H54 (cell line): ENCODE measurements at places on chromosomes 5 and 9.

GRCh38 chr9:2257248-2257929, 242.2 kb downstream of the SMARCA2 start:
- DNase-seq: no peak

GRCh38 chr5:143582176-143582575, 178.7 kb upstream of the NR3C1 start:
- no peak for DNase-seq

GRCh38 chr9:114731701-114732100, 49.7 kb upstream of the TEX48 start:
- no peak for DNase-seq

GRCh38 chr9:138112090-138112748, 234.6 kb downstream of the CACNA1B start:
- no peak for DNase-seq

GRCh38 chr5:60352992-60353599, 346.9 kb downstream of the DEPDC1B start:
- no peak for DNase-seq

GRCh38 chr5:156798201-156798600, 51.9 kb upstream of the PPP1R2B start:
- no peak for DNase-seq

- no peak for DNase-seq
Measured at GRCh38 chr5:1436036-1436435, 9.2 kb downstream of the SLC6A3 start.

- DNase-seq: no peak
Measured at GRCh38 chr5:133831491-133832224, 136.8 kb downstream of the C5orf15 start.

- DNase-seq: no peak
Measured at GRCh38 chr5:178235588-178235974, 3.0 kb upstream of the PHYKPL start.

DNA sequence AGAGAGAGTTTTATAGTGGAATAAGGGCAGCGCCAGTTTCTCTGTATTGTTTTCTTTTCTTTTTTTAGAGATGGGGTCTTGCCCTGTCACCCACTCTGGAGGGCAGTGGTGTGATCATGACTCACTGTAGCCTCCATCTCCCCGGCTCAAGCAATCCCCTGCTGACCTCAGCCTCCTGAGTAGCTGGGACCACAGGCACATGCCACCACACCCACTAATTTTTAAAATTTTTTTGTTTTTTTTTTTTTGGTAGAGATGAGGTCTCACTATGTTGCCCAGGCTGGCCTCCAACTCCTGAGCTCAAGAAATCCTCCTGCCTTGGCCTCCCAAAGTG, 119.0 kb downstream of the PIK3R1 start:
- DNase-seq: no peak

DNA sequence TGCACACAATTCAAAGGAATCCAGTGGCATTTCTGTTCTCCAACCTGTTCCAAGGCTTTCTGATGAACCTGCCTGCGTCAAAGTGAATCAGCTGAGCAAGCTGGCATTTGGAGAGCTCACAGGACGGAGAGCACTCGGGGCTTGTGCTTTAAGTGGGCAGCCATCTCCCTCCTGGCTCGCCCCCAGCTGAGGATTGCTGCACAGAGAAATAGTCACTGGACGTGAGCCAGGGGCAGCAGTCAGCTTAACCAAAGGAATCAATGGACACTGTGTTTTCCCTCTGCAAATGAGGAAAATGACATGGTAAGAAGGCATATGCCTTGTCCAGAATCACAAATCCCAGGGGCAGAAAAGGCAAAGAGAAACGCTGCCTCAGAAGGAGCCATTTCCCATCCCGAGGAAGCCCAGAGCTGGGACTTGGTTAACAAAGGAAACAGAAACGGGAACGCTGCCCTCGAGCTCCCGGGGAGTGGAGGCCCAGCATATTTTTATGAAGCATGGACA, 299.4 kb downstream of the ZSWIM6 start:
- DNase-seq: no peak

DNA sequence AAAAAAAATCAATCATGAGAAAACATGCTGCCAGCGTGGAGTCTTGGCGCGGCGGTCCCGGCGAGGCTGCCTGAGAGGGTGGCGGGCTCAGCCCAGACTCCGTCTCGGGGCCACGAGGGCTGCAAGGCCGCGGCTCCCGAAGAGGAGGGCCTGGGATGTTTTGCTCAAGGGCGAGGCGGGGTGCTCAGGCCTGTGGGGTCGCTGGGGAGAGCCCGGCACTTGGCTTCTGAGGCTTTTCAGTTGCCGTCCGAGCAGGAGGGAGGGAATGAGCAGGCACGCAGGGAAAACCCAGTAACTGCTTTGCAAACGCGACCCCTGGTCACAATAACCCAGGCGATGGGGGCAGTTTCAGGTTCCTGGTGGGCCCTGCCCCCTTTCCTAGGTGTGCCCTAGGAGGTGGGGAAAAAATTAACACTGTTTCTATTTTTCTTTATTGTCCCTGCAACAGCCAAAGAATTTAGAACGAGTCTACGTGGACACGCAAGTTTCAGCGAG, 3.2 kb upstream of the IRX2 start:
- no peak for DNase-seq

DNA sequence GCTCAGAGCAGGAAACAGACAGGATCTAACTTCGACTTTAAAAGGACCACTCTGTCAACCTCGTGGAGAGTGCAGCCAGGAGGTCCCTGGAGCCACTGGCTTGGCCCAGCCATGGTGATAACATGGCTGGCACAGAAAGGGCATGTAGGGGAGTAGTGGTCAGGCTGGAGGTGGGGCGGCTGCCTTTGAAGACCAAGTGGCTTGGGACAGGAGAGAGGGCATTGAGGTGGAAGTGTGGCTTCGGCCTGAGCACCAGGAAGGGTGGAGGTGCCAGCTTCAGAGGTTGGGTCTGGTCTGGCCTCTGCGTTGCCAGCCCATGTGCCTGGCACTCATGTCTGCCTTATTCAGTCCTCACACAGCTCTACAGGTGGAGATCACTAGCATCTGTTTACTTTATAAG, 270.0 kb downstream of the NSG2 start:
- no peak for DNase-seq

DNA sequence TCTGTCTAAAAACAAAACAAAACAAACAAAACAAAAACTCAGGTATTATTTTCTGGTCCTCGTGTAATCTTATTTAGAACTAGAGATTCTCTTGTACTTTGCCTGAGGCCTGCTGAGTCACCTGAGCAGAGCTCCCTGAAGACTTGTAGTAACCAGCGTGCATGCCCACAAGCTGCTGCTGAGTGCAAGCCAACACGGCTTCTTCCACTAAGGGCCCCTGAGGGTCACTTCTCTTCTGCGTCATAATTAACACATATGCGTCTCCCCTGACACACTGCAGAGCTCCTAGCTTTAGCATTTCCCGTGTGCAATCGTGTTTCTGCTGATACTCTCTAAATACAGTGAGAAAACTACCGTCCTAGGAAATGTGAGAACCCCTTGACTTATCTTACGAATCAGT, 10.9 kb upstream of the NDFIP1 start:
- DNase-seq: no peak

DNA sequence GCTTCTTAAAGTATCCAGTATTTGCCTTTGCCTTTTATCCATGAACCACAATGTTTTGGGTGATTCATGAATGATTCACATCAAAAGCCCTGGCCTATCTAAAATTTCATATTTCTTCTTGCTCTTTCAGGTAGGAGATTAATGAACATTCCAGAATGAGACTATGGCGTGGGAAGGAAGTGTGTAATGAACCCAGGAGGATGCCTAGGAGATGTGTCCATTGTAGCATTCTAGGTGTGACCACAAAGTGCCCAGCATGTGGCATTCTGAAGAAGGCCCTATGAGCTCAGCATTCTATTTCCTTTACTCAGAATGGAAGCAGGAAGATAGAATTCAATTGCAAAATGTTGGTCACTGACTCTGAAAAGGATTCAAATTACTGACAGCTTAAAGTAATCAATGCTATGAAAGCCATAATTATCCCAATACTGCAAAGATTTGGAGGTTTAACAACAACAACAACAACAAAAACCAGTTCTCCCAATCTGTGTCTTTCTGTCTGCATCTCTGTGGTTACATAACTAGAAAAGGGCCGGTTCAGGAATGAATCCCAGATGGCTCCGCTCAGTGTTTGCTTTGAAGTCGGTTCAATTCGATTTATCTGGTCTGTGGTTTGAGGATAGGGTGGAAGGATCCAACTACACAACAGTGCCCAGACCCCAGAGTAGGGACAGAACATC, 126.7 kb downstream of the FOXD1 start:
- DNase-seq: peak; percentile 72

DNA sequence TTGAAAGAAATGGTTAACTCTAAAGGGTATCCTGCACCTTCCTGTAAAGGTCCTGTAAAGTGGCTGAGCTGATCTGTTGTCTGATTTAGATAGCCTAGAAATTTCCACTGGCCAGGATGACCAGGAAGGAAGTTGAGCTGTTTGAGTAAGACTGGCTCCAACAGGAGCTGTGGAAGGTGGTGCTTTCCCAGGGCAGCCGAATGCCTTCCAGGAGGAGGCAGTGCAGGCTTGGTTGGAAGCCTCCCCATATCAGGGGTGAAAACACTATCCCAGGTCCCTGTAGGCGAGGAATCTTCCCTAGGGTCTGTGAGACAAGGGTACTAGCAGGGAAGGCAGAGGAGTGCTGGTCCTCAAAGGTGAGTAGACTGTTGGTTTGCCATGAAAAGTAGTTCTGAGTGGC, 98.4 kb downstream of the LIX1 start:
- no peak for DNase-seq

DNA sequence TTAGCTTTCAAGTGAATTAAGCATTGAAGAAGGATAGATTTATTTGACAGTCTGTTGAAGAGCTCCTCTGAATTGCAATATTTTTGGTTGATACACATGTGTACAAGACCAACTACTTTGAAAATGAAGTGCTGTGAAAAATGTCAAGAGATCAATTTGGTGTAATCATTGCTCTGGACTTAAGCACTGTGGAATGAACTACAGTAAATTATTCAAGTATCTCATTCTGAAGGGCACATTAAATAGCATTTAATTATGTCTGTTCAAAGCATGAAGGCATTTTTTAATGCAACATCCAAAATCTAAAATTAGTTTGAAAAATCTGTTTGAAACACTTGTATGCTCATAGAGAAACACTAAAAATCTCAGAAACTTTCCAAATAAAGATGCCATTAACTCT, 107.5 kb downstream of the CDH18 start:
- no peak for DNase-seq

GRCh38 chr9:92682269-92682668, 12.3 kb upstream of the IPPK start:
- no peak for DNase-seq

DNA sequence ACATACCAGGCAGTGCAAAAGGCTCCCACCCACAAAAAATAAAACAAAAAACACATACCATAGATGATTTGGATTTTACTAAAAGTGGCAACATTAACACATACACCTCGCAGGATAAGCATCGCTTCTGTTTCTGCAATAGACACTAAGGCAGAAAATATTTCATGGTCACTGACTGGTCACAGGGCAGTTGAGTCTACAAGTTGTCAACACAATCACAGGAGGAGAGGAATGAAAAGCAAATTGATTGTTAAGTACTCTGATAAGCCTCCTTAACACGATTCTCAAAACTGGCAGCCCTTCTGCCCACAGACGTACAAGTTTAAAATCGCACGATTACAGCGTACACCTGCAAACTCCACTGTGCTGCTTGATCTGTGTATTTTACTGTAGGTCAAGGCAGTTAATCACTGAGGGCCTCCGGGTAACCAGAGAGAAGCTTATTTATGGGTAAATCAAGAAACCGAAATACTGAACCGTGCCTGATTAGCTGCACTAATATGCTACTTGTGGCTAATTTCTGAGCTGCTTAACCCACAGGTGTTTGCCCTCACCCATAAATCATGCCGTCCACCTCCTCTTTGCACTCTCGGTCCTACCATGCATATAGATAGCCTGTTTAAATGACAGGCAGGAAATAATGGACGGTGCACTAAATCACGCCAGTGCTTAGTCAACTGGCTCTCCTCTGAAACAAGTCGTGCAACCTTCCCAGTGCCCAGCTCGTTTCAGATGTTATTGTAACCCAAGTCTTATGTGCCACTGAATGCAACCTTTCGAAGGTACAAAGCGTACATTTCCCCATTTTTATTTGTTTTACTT, 659.4 kb upstream of the ADAMTS16 start:
- DNase-seq: no peak

DNA sequence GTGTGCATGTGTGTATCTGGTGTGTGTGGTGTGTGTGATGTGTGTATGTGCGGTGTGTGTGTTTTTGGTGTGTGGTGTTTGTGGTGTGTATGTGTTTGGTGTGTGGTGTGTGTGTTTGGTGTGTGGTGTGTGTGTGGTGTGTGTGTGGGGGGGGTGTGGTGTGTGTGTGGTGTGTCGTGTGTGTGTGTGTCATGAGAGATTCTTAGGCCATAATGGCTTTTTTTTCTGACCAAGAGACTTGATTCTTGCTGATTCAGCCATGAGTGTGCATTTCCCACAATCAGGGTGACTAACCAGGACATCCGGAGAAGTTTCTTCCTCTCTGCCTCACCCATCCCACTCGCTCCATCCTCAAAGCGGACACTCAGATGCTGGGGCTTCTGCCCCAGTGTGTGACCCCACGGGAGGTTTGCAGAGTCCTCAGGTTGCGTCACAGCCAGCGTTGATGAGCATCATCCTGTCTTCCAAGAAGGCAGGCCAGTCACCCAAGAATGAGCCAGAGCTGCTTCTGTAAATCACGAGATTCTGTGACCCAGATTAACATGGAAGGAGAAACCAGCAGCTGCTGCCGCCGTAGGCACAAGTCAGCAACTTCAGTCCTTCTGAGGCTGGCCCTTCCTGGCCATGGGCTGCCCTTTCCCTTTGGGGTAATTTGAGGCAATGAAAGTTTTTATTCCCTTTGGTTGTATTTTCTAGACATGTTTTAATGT, 12.5 kb upstream of the CTSL start:
- peak; percentile 89 for DNase-seq

DNA sequence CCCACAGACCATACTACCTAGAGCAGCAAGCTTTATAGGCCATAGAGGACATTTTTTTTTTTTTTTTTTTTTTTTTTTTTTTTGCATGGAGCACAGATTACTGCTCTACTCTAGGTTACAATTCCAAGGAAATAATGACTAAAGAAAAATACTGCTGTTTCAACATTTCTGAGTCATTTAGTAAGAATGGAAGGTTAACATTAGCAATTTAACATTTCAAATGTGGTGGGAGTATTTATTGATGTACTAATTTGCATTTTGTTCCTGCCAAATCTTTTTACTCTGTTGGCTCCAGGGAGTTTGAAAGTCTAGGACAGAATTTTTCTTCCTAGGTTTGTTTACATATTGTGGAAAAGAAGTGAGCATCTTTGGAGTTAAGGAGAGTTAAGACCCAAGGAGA, 142.1 kb upstream of the CCDC152 start:
- DNase-seq: no peak

DNA sequence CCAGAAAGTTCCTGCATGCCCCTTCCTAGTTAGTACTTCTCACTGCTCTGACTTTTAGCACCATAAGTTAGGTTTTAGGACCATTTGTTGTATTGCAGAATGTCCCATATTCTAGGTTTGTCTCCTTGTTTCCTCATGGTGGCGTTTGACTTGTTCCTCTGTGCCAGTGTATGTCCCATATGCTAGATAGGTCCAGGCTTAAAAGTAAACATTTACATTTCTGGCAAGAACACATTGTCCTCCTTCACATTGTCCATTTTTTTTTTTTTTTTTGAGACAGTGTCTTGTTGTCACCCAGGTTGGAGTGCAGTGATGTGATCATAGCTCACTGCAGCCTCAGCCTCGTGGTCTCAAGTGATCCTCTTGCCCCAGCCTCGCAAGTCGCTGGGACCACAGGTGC, 15.4 kb downstream of the TBC1D13 start:
- no peak for DNase-seq

- DNase-seq: no peak
Measured at GRCh38 chr5:55222092-55222984, 4.8 kb downstream of the MCIDAS start.
